ENCODE measurements at places on chromosomes 2 and 18.

DNA sequence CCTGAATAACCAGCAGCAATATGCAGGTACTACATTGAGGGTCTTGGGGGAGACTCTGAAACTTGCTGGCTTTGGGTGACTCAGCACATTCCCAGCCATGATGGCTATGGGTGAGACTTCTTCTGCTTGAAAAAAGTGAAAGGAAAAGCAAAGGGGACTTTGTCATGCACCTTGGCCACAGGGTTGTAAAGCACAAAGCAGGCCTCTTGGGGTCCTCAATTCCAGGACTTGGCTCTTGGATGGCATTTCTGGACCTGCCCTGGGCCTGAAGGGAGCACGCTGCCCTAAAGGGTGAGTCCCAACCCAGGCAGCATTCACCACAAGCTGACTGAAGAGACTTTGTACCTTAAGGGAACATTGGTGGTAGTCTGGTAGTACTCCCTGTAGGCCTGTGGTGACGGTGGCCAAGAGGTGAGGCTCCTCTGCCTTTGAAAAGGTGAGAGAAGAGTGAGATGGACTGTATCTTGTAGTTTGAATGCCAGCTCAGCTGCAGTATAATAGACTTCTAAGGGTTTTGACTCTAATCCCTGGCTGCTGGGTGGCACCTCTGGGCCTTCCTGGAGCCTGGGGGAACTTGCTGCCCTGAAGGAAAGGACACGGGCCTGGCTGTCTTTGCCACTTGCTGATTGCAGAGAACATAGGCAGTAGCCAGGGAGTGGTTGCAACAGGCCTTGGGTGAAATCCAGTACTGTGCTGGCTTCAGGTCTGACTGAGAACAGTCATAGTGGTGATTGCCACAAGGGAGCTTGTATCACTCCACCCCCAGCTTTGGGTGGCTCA lies 36.5 kb upstream of the CYTIP start:
- DNase-seq, result no peak

- DNase-seq, result no peak
Observed at GRCh38 chr2:1784986-1785617, 40.8 kb upstream of the PXDN start.

GRCh38 chr2:155653176-155653575 lies 679.3 kb downstream of the NR4A2 start:
- DNase-seq, result no peak

DNA sequence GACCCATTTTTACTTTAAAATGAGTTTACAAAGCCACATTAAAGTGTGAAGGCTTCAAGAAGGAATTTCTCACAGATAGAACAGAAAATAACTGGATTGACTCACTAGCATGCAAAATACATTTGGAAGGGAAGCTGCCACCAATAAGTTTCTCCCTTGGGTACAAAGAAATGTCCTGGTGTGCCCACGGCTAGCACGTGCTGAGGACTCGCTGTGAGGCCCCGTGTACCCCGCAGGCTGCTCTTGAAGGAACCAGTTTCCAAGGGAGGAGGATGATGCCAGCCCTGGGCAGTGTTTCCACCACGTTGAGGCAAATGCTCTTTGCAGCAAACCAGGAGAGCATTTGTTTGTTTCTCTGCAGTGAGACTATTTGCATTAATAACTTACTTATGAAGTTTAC lies 207.3 kb downstream of the SH3RF3 start:
- no peak for DNase-seq

DNA sequence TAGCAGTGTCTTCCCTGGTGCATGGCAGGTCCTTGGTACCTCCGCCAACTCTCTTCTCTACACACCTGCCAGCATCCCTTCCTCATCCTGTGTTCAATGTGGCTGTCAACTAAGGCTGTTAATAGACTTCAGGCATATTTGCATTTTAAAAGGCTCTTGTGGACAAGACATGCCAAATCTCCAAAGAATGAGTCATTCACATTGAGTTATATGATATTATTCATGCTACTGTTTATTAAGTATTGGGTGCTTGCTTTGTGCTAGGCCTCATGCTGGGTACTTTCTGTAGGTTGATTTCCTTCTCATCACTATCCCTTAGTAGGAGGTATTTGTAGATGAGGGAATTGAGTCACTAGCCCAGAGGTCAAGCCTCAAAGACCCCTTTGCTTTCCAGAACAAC lies 5.2 kb downstream of the MYO1B start:
- DNase-seq, result no peak
